ENCODE measurements at places on chromosomes 5 and 9.

GRCh38 chr5:78747055-78747454 is 98.5 kb upstream of the LHFPL2 start:
- DNase-seq: no peak

DNA sequence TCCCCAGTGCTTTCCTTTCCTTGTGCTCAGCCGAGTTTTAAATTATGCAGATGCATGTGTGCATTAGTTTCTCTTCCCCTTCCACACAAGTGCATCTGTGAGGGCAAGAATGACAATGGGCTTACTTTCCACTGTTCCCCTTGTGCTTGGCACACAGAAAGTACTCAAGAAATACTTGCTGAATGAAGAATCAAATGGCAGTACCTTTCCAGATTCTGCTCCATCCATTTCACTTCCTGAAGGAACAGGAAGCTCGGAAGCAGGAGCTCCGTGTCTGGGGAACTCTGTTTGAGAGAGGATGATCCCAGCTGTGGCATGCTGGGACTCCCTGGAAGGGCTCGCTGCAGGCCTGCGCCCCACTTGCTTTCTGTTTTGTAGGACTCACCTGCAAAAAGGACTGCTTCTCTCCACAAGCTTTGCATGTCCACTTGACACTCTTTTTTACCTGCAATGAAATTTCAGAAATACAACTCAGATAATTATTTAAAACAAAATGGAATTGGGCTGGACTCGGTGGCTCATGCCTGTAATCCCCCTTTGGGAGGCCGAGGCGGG is 5.5 kb downstream of the MRNIP start:
- no peak for DNase-seq

GRCh38 chr5:15585128-15585527 is 85.1 kb downstream of the FBXL7 start:
- no peak for DNase-seq

GRCh38 chr5:171149333-171149732 is 159.7 kb upstream of the TLX3 start:
- DNase-seq: no peak

- DNase-seq: no peak
Observed at GRCh38 chr5:112065781-112066180, 308.8 kb upstream of the NREP start.

GRCh38 chr9:107173422-107174180 is 109.5 kb upstream of the RAD23B start:
- no peak for DNase-seq

DNA sequence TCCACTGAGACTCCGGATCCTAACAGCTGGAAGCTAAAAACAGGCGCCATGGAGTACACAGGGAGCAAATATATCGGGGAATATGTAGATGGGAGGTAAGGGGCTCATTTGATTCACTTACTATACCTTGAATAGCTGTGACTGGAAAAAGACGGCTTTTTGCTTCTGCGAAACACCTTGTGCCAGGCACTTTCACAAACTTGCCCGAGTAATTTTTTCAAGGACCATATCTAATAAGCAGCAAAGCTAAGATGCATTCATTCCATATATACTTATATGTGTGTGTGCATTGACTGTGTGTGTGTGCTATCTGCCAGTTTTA is 178 bp downstream of the MORN5 start:
- no peak for DNase-seq

- no peak for DNase-seq
Observed at GRCh38 chr5:158116965-158117364, 258.0 kb upstream of the CLINT1 start.

DNA sequence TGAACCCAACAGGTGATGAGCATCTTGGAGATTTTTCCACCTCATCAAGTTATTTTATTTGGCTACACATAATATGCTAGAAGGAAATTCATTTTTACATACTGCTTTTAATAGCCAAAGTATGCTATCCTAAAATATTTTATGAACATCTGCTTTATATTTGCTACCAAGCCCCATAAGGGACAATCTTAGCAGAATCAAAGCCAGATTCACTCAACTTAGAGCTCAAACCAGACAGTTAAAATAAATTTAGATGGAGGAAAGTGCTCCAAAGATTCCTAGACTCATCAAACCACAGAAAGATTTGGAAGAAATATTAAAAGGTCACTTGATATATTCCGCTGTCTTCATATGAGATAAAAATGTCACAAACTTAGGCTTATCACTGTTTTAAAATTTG is 637.1 kb upstream of the CCNG1 start:
- no peak for DNase-seq

DNA sequence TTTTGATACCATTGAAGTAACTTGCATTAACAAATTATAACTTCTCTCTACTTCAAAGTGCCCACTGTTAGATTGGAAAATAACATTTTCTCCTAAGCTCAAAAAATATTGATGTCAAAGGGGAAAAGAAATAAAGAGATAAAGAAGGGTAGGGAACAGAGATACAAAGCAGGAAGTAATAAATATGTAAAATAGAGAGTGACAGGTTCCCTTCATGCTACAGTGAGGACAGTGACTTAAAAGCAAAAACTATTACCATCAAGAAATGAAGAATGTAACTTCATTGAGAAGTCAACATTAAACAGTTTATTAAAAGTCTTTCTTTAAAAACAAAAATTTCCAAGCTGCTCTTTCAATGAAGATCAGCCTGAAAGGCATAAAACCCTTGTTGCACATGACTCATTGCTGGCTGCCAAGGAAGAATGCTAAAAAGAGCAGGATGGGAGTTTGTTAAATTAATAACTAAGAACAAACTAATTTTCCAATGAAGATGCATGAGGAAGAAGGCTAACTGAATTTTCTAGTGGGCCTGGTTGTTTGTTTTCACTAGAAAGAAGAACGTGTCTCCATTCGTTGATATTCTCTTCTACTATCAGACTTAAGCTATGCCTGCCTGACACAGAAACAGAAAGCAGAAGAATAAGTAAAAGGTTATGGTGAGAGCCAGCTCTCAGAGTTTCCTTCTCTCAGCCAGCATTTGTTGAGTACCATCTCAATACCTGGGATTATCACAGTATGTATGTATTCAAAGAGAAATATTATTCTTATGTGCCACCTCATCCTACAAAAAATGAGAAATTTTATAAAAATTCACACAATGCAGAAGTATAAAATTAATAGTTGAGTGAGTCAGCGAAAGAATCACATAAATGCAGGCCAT is 197.8 kb upstream of the NREP start:
- no peak for DNase-seq

DNA sequence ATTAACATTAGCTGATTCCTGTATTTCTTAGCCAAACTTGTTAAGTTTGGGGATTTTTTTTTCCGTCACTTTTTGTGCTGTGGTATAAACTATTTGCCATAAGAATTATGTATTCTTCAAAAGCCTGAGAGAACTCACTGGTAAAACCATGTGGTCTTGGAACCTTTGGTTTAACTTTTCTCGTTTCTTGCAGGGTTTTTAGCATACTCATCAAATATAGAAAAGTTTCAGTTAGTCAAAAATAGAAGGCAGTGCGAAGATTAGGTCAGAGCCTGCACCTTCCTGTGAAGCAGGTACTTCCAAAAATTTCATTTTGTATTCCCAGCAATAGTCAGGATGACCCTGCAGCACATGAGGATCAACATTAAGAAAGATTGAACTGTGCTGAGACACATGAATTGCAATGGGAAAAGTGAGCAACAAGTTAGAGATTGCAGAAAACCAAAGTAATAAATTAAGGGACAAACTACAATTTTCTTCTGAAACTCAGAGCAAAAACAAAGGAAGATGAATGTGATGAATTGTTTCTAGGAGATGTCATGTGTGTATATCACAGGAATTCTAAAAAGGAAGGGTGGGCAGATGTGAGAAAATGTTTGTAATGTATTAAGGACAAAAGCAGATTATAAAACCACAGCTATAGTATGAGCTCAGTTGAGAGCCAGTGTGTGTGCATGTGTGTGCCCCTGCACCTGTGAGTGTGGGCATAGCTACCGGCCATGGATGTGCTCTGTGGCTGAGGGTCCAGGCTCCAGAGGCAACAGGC is 102.2 kb downstream of the ANGPTL2 start:
- no peak for DNase-seq

- no peak for DNase-seq
Observed at GRCh38 chr5:124007675-124008398, 495.9 kb downstream of the CSNK1G3 start.

- no peak for DNase-seq
Observed at GRCh38 chr5:10599862-10600284, 36.0 kb downstream of the ANKRD33B start.

DNA sequence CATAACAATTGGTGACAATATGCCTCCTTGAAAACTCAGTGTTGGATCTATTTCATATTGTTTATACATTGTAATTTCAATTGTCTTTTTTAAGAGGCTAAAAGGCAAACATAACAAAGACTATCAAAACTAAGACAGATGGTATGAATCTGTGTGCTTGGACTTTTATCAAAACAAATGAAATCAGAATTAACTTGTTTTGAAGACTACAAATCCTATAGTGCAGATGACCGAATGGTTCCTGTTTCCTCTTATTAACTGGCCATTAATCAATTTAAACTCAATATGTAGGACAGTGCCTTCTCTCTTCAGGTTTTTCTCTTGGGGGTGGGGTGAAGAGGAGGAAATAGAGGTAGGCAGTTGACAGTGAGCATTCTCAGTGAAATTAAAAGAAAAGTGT is 366.9 kb upstream of the GRAMD2B start:
- no peak for DNase-seq

- DNase-seq: no peak
Observed at GRCh38 chr9:75365196-75365595, 276.9 kb downstream of the OSTF1 start.

DNA sequence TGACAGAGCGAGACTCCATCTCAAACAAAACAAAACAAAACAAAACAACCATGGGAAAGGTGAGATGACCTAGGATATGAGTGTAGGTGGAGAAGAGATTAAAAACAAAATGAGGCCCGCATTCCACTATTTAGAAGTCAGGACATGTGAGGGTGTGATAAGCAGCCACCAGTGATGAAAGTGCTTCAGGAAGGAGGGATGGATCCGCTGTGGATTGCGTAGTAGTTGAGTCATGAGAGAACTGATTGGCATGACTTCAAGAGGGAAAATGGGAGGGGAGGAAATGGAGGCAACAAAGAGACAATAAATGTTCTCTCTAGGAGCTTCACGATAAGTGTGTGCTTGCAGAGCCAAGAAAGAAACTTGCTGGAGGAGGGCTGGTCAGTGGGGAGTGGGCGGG is 367.6 kb downstream of the ARL15 start:
- DNase-seq: no peak

DNA sequence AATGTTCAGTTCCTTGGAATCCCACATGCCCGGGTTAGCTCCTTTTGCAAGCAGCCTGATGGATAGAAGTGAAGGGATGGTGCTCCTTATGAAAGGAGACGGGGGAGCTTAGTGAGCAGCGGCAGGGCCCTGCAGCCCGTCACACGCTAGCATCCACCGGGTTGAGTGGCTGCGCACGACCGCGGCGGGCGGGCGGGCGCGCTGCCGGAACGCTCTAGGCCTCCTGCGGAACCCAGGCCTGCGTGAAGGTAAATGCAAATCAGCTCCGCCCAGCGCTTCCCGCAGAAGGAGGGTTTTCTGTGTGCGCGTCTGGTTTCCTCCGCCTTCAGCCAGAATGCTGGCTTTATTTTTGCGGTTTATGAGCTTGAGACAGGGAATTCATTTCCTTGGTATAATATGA is 19.8 kb downstream of the IL12B start:
- DNase-seq: peak; percentile 6

DNA sequence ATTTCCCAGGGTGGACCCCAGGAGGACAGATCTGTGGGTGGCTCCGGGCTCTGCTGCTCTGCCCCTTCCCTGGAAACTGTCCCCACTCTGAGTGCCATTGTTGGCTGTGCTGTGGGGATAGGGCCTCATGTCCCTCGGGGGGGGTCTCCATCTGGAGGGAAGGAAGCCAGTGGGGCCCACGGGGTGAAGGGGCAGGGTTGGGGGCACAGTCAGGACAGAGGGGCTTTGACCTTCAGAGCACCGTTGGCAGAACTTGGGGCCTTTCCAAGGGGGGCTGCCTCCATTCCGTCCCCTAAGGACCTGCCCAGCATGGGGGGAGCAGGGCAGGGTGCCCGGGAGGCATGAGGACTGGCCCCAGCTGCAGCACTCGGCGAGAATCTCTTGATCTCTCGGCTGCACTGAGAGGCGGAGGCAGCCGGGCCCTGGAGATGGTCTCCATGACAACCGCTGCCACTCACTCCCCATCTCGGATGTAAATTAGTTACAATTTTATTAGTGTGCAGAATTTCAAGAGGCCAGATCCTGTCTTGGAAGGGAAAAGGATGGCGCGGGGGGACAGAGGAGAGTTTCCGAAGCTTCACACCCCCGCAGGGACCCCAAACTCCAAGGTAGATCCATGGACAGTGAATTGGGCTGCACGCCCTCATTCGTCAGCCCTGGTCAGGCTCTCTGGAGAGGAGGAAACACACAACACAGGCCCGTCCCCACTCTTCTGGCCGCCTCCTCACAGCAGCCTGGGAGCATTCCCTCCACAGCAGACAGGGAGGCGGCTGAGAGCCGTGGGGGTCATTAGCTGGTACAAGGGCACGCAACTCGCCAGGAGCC is 216.2 kb upstream of the IER5L start:
- no peak for DNase-seq

GRCh38 chr5:38666668-38667498 is 110.4 kb upstream of the LIFR start:
- DNase-seq: no peak

- DNase-seq: no peak
Observed at GRCh38 chr9:119175581-119175980, 193.7 kb downstream of the BRINP1 start.
